ENCODE measurements at places on chromosomes 1 and 21.

GRCh38 chr1:220893701-220894024, 14.4 kb downstream of the HLX start:
- no peak for DNase-seq

- no peak for DNase-seq
These were observed 15.5 kb upstream of the SLC2A5 start for GRCh38 chr1:9084906-9085305.

DNA sequence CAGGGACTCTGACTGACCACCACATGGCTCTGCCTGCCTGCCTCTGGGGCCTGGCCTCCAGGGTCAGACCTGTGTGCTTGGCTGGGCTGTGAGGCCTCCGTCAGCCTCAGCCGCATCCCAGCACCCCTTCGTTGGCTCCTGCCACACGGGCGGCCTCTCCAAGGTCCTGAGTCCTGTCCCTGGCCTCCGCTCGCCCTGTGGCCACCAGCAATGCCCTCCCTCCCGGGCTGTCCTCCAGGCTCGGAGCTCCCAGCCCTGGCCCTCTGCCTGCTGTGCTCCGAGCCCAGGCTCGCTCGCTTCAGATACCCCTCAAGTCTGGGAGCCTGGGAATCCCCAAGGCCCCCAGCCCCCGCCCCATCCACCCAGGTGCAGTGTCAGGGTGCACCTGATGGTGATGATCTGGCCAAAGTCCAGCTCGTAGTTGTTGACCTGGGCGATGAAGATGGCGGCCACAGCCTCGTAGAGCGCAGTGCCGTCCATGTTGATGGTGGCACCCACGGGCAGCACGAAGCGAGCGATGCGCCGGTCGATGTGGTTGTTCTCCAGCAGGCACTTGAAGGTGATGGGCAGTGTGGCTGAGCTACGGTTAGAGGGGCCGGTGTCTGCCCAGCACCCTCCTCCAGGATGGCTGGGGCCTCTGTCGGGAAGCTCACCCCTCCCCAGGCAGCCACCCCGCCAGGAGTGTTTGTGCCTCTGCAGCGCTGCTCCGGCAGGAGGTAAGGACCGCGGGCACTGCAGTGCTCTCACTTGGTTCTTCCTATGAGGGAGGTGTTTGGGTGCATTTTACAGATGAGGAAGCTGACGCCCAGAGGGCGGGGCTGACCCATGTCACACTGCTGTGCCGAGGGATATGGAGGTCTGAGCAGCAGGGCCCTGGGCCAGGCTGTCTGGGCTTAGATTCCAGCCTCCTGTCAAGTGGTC, 28.5 kb downstream of the PODN start:
- DNase-seq: no peak

DNA sequence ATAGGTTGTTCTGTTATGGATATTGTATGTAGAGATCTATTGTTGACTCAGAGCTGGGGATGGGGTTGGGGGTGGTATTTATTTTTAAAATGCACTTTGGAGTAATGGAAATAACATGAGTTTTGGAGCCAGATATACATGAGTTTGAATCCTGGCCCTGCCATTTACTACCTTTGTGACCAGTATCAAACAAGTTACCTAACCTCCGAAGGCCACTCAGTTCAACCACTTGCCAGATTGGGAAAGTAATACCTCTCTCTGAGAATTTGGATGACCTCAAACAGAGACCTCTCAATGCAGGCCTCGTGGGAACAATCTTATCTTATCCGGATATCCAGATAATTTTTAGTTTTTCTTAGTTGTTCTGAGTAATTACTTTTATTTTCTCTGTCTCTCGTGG, 181.0 kb downstream of the FGGY start:
- no peak for DNase-seq

GRCh38 chr1:174433451-174433850, 14.3 kb upstream of the GPR52 start:
- no peak for DNase-seq

- no peak for DNase-seq
These were observed 33.0 kb downstream of the KCNC4 start for GRCh38 chr1:110243146-110243545.

DNA sequence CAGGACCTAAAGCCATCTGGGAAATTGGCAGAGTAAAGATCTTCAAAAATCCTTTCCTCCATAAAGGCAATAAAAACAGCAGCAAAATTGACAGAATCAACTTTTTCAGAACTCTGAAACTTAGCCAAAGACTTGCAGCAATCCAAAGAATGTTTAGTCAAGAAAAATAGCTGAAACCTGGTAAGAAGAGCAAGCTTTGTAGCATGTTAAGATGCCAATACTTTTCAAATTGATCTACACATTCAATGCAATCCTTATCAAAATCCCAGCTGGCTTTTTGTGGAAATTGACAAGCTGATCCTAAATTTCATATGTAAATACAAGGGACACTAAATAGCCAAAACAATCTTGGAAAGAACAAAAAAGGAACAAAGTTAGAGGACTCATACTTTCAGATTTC, 23.8 kb upstream of the FAM163A start:
- no peak for DNase-seq

- no peak for DNase-seq
These were observed 8.0 kb downstream of the SYT6 start for GRCh38 chr1:114145504-114146151.

DNA sequence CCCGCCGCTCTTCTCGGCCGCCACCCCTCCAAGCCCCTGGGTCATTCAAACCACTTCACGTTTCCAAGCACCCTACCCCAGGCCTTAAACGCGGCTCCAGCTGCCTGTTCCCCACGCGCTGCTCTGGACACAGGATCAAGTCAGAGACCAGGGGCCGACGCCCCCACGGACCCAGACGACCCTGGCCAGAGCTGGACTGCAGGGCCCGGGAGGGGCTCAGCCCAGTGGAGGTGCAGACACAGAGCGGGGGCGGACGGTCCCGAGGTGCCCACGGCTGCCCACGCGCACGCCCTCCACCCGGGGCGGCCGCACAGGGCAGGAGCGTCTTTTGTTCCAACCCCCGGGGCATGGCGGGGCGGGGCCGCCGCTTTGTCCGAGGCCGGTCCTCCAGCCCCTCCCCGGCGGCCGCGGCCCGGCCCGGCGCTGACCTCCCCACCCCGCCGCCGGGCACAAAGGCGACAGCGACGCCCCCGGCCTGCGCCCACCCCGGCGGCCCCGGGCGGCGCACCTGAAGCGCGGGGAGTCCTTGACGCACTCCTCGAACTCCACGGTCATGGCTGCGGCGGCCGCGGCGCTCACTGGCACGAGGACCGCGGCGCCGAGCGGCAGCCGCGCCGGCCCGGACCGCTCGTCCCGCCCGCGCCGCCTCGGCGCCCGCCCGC, 338 bp downstream of the ACAP3 start:
- DNase-seq: peak; percentile 51

GRCh38 chr1:111795401-111795800, 39.7 kb downstream of the DDX20 start:
- DNase-seq: no peak

DNA sequence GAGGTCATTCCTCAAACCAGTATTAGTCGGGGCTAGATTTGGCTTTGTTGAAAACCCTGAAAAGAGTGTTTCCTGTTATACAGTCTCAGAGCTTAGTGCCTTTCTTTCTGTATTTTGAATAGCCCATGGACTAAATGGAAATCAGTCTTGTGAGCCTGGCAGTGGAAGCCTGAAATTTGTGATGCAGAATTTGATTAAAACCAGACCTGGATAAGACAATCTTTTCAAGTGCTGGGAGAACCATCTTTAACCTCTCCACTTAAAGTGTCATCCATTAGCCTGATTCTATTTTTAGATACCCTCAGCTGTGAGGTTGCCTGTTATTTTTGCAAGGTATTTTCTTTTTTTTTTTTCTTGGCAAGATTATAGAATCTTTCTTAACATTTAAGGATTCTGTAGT, 19.5 kb downstream of the ACTN2 start:
- DNase-seq: no peak

- peak; percentile 53 for DNase-seq
These were observed 182.1 kb upstream of the DMRTA2 start for GRCh38 chr1:50605186-50605875.

DNA sequence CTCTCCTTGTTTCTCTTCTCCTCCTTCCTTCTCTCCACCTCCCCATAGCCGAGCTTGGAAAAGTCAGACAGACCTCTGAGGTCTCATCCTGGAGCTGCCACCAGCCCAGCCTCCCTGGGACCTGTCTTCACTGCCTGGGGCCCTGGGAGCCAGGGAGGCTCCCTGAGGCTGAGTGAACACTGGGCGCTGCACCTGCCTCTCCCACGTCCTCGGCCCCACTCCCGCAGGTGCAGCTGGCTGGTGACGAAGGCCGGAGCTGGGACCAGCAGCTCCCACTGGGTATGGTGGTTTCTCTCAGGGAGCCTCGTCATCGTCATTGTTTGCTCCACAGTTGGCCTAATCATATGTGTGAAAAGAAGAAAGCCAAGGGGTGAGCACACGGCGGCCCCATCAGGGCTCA, 5.3 kb downstream of the TNFRSF14 start:
- no peak for DNase-seq

GRCh38 chr1:205837382-205837970, 12.5 kb downstream of the PM20D1 start:
- no peak for DNase-seq

GRCh38 chr1:61052395-61053225, 29.8 kb upstream of the NFIA start:
- DNase-seq: no peak

- DNase-seq: no peak
These were observed 52.9 kb downstream of the KCNAB2 start for GRCh38 chr1:6098303-6099215.

DNA sequence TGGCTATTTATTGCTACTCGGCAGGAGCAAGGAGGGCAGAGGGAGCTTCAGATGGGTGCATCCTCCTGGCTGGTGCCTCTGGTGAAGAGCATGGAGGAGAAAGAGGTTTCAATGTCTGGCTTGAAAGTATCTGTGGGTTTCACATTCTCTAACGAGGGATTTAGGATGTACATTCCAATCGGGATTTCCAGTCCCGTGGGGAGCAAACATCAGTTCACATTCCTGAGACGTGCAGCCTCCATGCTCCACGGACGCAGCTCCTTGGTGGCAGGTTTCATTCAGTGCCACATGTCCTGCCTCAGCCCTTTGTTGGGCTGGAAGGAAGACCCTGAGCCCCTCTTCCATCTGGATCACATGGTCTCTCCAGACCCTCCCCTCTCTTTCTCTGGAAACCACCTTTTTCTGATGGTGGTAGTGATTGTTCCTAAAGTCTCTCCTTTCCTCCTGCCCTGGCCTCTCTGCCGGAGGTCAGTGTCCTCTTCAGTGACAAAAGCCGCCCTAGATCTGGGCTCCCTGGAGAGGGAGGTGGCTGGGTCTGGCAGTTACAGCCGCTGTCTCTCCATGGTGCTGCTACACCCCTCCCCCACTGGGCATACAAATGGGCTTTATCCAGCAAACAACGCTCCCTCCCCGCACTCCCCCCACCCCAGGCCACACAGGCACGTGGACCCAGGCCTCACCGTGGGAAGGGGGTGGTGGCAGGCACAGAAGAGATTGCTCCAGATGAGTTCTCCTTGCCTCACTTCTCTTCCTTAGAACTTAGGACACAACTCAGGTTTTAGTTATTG, 826 bp upstream of the CA14 start:
- DNase-seq: no peak

GRCh38 chr1:200337410-200337809, 72.4 kb downstream of the ZNF281 start:
- no peak for DNase-seq

GRCh38 chr1:97270508-97271307, 549.1 kb downstream of the PTBP2 start:
- no peak for DNase-seq

- no peak for DNase-seq
These were observed 21.2 kb upstream of the ELK4 start for GRCh38 chr1:205652984-205653383.

DNA sequence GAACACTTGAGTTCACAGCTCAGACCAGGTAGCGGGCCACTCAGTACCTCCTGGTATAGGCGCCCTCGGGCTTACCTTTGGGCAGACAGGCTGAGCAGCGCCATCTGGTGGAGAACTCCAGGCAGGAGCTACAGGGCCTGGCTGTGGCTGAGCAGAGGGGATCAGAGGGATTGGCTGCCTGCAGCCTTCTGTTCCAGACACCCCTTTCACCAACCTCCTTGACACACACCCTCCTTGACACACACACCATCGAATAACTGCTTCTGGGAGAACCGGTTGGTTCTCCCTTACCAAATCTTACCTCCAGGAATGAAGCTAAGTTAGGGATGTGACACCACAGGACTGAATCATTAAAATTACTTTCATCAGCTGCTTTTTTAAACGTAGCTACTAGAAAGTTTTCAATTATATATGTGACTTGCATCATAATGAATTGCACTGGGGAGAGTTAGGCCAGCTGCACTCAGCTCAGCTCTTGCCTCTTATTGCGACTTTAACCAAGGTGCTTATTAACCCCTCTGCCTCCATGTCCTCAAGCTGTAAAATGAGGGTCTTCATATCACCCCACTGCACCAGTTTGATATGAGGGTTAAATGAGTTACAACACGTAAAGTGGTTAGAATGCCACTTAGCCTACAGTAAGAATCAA, 6.6 kb downstream of the LIN28A start:
- DNase-seq: peak; percentile 47

DNA sequence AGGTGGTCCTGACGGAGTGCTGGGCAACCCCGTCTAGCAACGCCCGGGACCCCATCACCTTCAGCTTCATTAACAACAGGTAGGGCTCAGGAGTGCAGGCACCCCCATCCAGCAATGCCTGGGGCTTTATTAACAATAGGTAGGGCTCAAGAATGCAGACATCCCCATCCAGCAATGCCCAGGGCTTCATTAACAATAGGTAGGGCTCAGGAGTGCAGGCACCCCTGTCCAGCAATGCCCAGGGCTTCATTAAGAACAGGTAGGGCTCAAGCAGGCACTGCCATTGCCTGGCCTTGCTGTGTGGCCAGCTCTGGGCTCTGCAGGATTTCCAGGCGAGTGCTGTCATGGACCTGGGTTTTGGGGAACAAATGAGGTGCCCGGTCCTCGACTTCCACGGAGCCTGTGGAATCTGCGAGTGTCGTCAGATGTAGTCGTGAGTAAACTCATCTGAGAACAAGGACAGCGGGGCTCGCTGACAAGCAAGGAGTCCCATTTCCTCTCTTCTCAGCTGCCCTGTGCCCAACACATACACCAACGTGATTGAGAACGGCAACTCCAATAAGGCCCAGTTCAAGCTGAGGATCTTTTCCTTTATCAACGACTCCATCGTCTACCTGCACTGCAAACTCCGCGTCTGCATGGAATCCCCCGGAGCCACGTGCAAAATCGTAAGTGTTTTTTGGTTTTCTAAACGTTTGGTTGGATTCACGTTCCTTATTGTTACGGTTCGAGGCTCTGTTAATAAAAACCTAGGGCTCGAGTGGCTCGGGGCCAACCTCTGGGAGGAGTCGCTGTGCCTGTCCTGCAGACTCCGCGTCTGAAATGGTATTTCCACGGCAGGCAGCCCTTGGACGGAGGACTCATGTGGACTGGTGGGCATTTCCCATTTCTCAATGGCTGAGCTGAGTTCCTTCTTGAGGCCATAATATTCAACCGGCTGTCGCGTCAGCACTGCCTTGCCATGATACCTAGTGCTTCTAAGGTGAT, 56.3 kb downstream of the UMODL1 start:
- no peak for DNase-seq

DNA sequence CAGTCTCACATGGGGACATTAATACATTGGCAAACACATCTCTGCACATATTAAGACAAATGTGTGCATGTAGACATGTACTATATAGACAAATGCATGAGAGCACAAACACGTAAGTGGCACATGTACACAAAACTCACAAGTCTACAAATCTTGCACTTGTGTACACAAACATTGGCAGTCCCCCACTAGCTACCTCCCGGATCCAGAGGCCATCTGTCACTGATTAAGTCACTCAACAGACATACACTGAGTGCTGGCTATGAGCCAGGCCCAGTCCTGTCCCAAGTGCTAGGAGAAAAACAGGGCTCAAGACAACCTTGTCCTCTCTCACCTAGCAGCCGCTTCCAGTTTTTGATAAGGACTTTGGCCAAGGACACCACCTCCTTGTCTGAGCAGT, 7.0 kb downstream of the TCEA3 start:
- no peak for DNase-seq
